Activated T-helper 1 cell treated with anti-CD3 and anti-CD28 coated beads, Interleukin-12 subunit alpha, Interleukin-12 subunit beta, Interleukin-2, Interleukin-4 antibody, amounts not matched to agents 30 ng/mL and 10 ng/mL and 1 ng/mL, durations not matched to agents 14 hours and 24 hours and 36 hours (primary cell): ENCODE measurements at places on chromosomes 4 and X.

DNA sequence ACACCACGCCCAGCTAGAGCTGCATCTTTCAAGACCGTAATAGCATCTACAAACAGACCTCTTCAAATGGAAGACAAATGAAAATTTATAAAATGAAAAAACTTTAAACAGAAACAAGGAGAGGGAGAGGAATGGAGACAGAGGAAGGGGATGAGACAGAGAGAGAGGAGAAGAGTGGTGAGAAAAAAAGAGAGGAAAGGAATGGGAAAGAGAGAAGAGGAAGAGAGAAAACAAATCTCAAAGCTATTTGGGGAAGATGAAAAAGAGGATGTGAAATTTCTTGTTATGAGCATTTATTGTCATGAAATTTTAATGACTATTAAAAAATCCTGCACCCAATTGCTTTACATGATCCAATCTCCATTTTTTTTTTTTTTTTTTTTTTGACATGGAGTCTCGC is 726.9 kb downstream of the GRID2 start:
- DNase-seq = no peak

GRCh38 chr4:80071604-80072227 is 1.3 kb downstream of the ANTXR2 start:
- no peak for DNase-seq

- DNase-seq = no peak
These were observed 33.0 kb downstream of the WWC2 start for GRCh38 chr4:183132081-183132480.

DNA sequence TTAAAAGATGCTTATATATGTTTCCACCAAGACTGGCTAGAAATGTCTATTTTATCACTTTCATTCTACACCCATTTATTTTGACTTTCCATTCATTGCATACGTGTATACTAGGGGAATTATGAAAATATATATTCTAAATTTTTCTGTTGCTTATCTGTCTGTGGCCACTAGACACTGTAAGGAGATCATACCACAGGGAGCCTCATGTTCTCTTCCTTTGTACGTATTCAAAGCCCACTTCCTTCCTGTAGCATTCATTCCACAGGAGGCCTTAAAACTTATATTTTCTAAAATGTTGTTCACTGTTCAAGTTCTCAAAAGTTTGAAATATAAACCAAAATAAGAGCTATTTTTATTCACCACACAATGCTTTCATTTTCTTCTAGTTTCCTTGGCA is 1848.9 kb upstream of the TENM3 start:
- no peak for DNase-seq

DNA sequence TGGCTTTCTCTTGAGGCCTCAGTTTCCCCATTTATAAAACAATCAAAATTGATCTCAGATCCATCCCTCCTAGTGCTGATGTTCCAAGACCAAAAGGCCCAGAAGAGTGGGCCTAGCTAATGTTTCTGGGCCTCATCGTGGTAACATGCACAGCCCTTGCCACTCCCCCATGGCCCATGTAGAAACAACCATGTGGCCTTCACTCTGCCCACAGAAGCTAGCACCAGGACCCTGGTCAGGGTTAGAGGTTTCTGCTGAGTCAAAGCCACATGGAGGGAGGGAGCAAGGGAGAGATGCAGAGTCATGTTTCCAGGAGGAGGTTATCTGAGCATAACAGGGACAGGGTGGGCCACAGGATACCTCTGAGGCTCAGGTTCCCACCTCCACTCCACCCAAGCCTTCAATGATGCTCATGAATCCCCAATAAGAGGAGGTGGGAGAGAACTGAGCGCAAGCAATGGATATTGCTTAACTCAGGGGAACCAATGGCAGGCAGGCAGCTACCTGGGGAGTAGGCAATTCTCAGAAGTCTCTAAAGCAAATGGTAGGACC is 16.9 kb downstream of the OTUD5 start:
- no peak for DNase-seq

GRCh38 chr4:106647451-106647850 is 278.9 kb upstream of the GIMD1 start:
- DNase-seq = no peak

GRCh38 chr4:91128519-91128918 is 1001.3 kb downstream of the CCSER1 start:
- DNase-seq = no peak

DNA sequence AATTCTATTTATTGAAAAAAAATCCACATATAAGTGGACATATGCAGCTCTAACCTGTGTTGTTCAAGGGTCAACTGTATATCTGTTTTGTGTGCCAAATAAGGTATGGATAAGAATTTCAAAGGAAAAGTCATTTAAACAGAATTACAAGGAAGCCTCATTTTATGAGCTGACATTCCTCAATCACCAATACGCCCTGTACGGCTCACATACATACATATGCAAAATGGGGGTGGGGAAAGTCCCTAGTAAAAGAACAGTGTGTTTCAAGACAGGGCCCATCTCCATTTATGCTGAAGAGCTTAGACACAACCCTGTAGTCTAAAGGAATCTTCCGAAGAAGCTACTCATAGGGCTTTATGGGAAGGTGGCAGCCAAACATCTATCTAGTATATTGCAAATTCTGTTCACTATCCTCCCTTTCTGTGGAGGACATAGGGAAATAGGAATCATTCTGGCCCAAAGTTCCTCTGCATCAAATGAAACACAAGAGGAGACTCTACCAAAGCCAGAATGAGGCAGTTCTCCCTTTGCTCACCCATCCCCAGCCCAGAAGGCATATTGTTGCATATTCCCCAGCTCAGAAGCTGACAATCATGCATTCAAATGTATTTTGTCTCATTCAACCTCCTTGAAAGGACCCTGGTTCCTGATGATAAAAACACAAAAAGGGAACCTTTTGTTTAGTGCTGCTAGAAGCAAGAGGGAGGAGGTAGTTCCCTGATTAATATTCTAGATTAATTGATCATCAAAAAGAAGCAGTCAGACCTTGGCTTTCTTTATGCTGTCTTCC is 13.7 kb upstream of the ZBTB33 start:
- no peak for DNase-seq

GRCh38 chr4:39808231-39808749 is 110.4 kb downstream of the UBE2K start:
- DNase-seq = no peak

GRCh38 chr4:68617003-68617698 is 41.0 kb upstream of the UGT2B17 start:
- no peak for DNase-seq

- DNase-seq = no peak
These were observed 4.3 kb downstream of the TSPYL2 start for GRCh38 chrX:53086464-53086863.

- DNase-seq = no peak
These were observed 178.4 kb upstream of the GPRIN3 start for GRCh38 chr4:89486042-89486441.

GRCh38 chrX:40423299-40423698 is 157.5 kb upstream of the ATP6AP2 start:
- no peak for DNase-seq

DNA sequence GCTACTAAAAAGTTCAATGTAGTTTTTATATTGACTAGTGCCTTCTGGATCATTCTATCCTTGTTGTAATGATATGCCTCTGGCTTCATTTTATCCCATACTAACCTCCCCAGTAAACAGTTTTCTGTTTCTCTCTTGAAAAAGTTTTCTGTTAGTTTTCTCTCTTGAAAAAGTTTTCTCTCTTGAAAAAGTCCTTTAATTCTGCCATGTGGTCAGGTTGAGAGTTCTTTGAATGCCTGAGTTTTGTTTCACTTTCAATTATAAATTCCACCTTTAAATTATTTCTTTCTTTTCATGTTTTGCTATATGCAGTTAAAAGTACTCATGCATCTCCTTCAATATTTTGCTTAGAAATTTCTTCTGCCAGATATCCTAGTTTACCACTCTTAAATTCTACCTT is 1139.6 kb downstream of the STPG2 start:
- DNase-seq = no peak

- no peak for DNase-seq
These were observed 20.8 kb upstream of the SEC24B start for GRCh38 chr4:109412776-109413175.

- no peak for DNase-seq
These were observed 99.9 kb downstream of the NHS start for GRCh38 chrX:17474892-17475291.

DNA sequence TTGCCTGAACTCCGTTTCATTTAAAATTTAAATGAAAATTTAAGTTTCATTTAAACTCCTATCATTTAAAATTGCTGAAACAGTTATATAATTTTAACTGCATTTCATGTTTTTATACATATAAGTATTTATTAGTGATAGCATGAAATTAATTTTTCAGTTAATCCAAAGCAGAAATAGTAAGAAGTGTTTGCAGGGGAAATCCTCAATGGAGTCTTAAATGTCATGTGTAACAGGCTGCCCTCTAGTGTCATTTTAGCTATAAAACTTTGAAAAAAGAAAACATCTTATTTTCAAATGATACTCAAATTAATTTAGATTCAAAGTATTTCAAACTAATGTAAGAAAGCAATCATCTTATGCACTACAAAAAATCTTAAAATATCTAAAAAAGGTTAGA is 27.2 kb downstream of the TAPT1 start:
- no peak for DNase-seq

- no peak for DNase-seq
These were observed 120.4 kb downstream of the TMA16 start for GRCh38 chr4:163614866-163615265.

DNA sequence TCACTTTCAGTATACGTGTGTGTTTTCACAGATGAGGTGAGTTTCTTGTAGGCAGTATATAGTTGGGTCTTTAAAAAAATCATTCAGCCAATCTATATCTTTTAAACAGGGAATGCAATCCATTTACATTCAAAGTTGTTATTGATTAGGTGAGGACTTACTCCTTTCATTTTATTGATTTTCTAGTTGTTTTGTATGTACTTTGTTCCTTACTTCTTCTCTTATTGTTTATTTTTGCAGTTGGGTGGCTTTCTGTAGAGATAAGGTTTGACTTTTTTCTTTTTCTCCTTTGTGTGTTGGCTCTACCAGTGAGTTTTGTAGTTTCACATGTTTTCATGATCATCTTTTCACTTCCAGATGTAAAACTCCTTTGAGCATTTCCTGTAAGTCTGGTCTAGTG is 83.1 kb downstream of the MAGED1 start:
- DNase-seq = no peak

DNA sequence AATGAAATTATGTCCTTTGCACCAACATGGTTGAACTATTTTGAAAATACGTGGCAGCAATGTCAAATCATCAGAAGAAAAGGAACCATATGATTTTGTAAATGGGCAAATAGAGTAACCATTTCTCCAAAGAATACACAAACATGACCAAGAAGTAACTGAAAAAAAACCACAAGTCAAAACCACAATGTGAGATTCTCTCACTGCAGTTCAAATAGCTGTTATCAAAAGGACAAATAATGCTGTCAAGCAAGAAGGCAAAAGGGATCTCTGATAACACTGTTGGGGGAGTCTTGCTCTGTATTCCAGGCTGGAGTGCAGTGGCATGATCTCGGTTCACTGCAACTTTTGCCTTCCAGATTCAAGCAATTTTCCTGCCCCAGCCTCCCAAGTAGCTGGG is 280.8 kb upstream of the ZCCHC13 start:
- no peak for DNase-seq

DNA sequence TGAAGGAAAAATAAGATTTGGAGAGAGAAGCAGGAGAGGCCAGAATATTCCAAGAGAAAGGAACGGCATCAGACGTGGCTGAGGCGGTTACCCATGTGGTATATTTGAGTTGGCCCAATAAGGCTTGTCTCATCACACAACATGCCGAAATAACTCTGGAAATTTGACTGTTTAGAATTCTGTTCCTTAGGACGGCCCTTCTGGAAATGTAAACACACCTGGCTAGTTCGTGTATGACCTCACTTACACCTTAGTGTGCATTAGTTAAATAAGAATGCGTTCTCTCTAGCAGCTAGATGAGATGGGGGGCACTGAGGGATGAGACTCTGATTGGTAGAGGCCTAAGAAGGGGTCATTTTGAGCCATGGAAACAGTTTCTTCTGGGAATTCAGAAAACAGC is 33.2 kb upstream of the PLAC1 start:
- DNase-seq = no peak

DNA sequence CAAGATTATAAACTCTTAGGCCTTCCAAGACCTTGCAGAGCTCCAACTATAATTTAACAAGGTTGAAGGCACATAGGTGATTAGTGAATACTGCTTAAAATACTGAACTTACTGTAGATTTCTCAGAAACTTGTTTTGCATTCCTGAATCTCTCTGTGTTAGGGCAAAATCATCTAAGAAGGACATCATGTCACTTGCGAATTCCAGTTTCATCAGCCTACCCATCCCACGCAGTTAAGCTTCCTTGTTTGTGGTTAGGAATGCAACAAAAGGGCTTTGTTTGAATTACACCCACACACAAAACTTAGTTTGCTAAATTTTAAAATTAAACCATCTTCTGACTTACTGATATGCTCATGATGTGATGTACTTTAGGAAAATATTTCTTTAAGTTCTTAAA is 174.0 kb downstream of the SOWAHB start:
- no peak for DNase-seq

DNA sequence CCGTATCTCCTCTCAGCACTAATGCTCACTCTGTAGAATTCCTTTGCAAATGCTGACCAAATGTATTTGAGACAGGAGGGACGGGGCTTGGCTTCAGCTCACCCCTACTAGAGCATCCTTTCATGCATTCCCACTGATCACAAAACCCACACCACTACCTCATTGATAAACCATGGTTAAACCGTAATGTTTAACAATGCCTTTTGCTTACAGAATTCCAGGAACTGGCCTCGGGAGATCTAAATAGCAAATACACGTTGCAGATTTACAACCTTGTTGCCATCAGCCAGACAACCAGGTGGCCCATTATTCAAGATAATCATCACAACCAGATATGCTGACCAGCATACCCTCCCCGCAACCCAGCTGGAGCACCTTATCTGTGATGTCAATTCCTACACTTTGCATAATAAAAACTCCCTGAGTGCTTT is 391.9 kb downstream of the KCTD8 start:
- no peak for DNase-seq

DNA sequence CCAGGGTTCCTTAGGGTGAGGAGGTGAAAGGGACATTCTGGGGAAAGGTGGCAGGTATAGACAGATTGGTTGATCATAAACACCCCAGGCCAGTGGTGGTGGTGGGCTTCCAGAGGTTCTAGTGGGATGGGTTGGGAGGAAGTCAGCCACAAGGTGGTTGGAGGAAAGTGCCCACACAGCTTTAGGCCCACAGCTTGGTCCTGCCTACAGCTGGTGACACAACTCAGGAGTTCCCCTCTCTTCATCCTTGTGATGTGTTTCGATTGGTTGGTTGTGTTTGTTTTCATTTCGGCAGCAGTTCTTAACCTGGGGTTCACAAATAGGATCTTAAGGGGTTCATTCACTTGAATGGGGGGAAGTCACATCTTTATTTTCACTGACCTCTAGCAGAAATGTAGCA is 157.0 kb downstream of the TMEM164 start:
- no peak for DNase-seq

DNA sequence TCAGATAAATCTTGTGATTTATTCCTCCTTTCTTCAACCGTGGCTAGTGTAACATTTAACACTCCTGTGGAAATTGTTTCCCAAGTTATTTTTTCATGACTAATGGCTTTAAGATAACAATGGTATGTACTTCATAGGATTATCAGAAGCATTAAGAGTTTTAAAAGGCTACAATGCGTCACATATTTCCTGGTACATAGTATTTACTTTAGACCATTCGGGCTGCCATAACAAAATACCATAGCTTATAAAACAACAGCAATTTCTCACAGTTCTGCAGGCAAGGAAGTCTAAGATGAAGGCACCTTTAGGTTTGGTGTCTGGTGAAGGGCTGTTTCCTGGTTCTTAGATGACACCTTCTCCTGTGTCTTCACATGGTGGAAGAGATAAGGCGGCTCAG is 158.6 kb downstream of the PAPSS1 start:
- no peak for DNase-seq

- no peak for DNase-seq
These were observed 539 bp upstream of the CHIC1 start for GRCh38 chrX:73562458-73562857.
